ENCODE measurements at places on chromosomes 5 and 9. TPM values are rescaled to one million over a fixed set of nuclear protein-coding genes. Genes with fewer than 3 reads are reported as not detected.

GRCh38 chr5:61177716-61178115, 15.4 kb upstream of the SMIM15 start:
- peak; percentile 22 for DNase-seq

Gene TMEM174
- not detected for polyA plus RNA-seq

Gene FANCG
- 25.1 TPM for polyA plus RNA-seq

DNA sequence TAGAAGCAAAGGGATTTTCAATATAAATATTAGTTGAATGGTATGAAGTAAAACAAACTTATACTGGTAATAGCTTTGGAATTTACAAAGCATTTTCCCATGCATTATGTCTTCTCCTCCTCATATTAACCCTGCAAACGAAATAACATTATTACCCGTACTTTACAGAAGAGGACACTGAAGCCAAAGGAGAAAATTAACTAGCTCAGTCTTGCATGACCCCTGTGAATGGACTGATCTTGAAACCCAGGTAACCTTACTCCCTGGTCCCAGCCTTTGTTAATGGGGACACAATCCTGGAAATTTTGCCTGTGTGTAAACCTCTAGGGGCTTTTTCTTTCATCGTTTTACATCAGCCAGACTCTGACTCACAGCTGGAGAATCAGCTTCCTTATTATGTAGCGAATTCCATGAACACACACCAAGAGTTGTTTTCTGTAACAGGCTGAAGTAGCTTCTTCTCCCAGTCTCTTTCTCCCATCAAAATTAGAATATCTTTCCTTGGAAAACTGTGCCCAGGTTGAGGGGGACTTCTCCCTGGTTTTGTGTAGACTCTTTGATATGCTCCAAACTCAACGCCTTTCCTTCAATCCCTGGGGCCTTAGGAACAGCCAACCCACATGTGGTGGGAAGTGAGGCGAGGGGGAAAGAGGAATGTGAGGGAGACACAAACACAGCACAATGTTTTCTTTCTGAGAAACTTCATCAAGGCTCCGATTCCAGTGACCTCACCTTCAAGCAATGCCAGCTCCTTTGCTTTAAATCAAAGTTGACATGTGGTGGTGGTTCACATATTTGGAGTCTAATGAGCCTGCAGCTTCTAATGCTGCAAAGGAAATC, 480.9 kb upstream of the PAPPA start:
- peak; percentile 89 for DNase-seq

DNA sequence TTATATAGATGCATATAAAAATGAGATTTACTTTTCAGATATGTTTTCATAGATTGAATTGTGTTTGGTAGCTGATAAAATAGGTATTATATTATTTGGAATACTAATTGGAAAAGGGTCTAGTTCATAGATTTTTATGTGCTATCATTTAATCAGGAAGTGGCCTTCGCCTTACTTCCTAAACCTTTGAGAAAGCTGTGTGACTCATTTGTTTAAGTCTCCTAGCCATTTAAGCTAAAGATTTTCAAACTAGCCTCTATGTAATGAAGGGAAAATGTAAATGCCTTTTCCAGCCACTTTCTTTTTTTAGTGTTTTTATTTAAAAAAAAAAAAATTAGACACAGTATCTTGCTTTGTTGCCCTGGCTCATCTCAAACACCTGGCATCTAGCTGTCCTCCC, 97.5 kb downstream of the DMXL1 start:
- no peak for DNase-seq

Gene KLHL3
- 2.6 TPM for polyA plus RNA-seq

Gene PRDM9
- polyA plus RNA-seq, result 0.04 TPM

Gene SLC34A3
- polyA plus RNA-seq, result 1.6 TPM

DNA sequence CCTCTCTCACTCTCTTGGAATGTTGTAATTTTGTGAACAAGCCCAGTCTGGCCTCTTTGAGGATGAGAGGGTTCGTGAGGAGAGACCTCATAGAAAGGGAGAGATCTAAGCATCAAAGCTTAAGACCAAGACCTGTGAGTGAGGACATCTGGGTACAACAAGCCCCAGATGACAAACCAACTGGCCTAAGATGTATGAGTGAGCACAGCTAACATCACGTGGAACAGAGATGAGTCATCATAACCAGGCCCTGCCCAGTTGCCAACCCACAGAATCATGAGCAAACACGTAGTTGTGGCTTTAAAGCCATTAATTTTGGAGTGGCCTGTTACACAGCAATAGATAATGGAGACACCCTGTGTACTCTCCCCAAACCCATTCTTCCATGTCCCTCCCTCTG, 439.1 kb upstream of the KIF2A start:
- DNase-seq, result no peak

DNA sequence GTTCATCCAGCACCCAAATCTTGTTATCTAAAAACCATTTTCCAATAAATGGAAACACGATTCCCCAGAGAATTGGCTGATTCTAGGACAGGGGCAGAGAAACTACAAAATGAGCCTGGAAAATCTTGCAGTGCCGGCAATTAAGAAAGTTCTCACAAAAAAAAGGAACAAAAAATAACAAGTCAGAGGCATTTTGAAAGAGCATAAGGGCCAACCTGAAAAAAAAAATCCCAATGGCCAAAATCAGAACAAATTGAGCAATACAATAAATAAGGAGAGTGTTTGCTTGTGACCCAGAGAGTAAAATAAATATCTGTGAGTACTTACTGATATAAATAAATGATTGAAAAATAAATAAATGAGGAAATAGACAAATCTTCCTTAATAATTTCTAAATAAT, 55.1 kb upstream of the S1PR3 start:
- no peak for DNase-seq

DNA sequence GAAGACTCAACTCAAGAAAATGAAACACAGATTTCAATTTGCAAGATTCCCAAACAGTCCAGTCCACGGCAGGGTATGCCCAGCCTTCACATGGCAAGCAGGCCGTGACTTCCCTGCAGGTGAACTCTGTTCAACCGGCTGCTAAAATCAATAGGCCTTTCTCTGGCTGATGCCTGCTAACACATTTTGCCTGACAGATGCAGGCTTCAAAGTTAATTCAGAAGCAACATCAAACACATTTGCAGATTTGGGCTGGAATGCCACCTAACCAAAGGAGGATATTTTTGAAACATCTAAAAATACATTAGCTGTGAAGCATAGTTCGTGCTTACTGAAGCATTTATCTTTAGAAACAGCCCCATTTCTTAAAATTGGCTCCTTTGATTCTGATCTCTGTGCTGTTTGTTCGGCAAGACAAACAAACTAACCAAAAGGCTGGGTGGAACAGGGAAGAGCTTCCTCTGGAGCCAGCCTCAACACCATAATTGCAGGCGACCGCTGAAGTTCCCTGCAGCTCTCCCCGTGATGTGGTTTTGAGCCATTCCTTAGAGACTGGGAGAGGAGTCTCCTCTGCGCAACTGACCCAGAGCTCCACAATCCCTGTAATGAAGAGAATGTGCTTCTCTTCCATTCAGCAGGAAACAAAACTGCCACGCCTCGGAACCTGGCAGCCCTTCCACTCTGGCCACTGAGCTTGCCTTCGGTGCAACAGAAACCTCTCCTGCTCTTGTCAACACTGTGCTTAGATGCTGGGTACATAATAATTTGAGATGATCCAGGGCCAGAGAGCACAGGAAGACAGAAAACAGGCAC, 126.5 kb downstream of the MYO10 start:
- peak; percentile 74 for DNase-seq

DNA sequence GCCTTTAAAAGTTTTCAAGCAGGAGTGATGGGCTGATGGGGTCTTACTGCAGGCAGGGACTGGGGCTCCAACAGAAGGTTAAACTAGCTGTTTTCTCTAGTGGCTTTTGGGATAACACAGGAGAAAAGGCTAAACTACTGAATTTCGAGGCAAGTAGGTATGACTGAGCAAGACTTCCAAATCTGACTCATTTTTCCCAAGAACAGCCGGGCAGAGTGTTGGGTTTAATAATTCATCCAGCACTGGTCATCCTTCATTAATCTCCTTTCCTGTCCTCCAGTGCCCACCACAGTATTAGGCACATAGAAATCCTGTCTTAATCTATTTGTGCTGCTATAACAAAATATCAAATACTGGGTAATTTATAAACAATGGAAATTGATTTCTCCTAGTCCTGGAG, 20.5 kb downstream of the MSX2 start:
- no peak for DNase-seq

GRCh38 chr9:35599763-35600604, 5.1 kb upstream of the TESK1 start:
- DNase-seq, result no peak

DNA sequence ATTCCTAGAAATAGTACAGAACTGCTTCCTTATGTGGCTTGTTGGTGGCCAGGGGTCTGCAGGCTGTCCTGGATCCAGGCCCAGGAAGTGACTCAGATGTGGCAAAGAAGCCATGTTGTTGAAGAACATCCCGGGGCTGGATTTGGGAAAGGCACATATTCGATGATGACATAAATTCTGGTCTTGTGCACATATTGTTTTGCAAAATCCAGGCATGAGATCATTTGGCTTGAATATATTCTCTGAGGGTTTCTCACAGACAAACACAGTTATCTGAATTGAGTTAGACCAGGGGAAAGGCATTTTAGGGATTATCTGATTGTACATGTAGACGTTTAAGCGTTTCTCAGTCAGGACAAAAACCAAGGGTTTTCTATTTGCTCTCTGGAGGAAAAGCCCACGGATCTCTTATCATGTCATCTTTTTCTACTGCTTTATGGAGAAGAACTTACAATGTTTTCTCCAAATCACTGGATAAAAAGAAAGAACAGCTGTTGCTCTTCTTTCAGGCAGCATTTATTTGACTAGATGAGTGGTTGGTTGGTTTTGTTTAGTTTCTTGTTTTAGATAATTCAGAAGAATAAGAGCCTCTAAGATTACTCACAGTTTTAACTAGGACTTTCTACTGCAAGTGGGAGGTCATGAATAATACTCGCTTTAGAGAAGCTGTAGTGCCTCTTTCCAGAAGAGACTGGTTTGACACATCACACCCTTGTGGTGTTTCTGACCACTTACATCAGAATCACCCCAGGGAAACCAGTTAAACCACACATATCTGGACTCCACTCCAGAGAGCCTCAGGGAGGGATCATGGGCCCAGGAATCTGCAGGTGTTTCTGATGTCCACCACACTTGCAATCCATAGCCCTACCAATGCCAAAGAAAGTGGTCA, 29.5 kb upstream of the LHFPL2 start:
- peak; percentile 99 for DNase-seq

GRCh38 chr9:95999390-95999789, 123.9 kb downstream of the ERCC6L2 start:
- no peak for DNase-seq

DNA sequence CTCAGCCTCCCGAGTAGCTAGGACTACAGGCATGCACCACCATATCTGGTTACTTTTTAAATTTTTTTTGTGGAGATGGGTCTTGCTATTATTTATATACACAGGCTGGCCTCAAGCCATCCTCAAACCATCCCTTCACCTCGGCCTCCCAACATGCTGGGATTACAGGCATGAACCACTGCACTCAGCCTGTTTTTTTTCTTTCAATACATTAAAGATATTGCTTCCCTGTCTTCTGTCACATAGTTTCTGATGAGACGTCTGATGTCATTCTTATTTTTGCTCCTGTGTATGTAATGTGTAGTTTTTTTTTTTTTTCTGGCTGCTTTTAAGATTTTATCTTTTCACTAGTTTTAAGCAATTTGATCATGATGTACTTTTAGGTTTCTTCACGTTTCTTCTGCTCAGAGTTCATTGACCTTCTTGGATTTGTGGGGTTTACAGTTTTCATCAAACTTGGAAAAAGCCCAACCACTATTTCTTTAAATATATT, 11.4 kb upstream of the RGS3 start:
- no peak for DNase-seq

Gene BAAT
- polyA plus RNA-seq, result 1.1 TPM

Gene SNCAIP
- polyA plus RNA-seq, result 12.5 TPM

DNA sequence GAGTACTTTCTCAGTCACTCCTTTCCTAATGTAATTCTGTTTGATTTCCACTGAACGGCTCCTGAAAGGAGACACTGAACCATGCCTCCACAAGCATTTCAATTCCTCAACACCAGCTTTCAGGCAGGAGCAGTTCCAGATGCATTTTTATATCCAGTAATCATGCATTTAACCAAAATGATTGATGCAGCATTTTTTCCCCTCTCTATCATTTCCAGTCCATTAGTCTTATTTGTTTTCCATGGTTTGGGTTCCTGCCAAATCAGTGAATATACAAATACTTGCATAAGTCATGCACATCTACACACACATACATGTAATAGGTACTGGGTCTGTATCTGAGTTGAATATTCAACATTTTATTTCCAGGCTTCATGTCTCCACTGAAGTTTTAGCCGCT, 122.7 kb downstream of the GRIA1 start:
- DNase-seq, result no peak

DNA sequence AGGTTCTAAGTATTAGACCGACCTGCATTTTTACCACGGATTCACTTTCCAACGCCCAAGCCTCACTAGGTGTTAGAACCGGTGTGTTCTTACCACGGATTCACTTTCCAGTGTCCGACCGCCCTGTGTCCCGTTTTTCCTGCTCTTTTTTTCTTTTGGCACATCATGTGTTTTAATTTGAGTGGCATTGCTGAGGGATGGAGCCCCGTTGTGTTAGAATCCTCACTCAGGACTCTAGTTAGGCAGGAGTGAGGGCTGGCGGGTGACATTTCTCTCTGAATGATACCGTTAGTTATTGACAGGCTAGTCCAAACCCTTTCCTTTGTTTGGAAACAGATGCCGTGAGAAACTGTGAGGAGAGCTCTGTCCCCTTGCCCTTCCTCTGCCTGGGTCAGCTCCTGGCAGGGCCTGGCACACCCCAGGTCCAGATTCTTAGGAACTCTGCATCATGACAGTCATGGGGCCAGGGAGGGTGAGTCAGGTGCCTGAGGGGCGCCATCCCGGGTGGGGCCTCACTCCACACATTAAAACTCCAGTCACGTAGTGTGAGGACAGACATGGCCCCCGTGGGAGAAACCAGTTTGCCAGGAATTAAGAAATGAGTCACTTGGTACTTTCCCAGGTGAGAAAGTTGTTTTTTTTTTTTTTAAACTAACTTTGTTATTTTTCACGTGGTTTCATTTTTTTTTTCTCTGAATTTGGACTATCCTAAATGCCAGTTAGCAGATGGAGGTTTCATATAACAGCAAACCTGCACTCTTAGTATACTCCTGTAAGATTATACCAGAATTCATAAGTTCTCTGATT, 15.8 kb downstream of the EXOC3 start:
- DNase-seq, result no peak

DNA sequence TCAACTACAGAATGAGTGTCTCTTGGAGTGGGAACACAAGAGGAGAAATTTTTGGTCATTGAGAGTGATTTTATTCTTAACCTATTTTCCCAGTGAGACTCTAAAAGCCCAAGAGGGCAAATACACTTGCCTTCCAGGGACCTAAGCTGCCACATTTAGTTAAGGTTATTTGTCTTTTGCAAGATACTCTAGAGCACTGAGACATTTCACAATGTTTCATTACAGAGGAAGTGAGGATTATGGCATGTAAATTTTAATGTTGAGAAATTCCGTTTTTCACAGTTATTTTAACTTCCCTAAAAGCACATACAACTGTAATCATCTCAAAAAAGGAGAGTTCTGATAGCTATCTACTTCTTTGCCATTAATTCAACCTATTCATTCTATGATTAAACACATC, 38.7 kb upstream of the RAB3C start:
- peak; percentile 24 for DNase-seq
